Peyer's patch (tissue), 4 donors: ENCODE measurements at places on chromosomes 5 and 9. TPM values are rescaled to one million over a fixed set of nuclear protein-coding genes. Genes with fewer than 3 reads are reported as not detected.

DNA sequence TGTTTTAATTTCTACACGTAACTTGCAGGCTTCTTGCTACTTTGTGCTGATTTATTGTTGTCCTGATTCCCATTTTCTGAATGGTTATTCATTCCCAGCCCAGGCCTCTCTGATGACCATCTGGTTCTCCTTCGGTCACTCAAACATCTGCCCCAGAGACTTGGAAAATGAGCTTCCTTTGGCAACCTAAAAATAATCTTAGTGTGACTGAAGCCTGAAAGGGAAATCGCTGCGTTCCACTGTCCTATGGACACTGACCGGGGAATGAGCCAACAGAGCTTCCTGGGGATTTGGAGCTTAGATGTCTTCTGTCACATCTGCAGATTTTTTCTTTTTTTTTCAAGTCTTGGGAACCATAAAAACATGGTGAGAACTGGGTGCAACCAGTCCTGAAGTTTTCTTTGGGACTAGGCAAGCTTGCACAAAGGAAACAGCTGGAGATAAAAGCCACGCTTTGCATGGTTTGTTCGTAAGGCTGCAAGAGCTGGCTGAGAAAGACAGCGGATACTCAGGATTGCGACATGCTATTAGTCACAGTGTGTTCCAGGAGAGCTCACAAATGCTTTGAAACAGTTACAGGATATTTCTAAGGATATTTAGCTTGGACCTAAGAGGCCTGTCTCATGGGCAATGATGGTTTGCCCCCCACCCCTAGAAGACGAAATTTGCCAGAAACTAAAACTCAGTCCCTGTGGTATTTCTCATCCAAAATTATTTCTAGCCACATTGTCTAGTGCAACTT, 146.2 kb downstream of the GOLPH3 start:
- no peaks in the 10 kb centered on the region for H3K4me1 ChIP-seq
- no peak for DNase-seq
- H3K36me3 ChIP-seq = no peaks in the 10 kb centered on the region
- H3K27ac ChIP-seq = peak overlapping the region; percentile 49
- H3K4me3 ChIP-seq = no peak overlapping the region
- H3K27me3 ChIP-seq = no peaks in the 10 kb centered on the region

- H3K27ac ChIP-seq = no peak overlapping the region
- no peak overlapping the region for H3K4me3 ChIP-seq
- no peak for DNase-seq
- no peaks in the 10 kb centered on the region for H3K27me3 ChIP-seq
These were observed 20.0 kb downstream of the ACTL7B start for GRCh38 chr9:108835831-108836230.

BTNL3 gene
- total RNA-seq = 7.4 TPM

DNA sequence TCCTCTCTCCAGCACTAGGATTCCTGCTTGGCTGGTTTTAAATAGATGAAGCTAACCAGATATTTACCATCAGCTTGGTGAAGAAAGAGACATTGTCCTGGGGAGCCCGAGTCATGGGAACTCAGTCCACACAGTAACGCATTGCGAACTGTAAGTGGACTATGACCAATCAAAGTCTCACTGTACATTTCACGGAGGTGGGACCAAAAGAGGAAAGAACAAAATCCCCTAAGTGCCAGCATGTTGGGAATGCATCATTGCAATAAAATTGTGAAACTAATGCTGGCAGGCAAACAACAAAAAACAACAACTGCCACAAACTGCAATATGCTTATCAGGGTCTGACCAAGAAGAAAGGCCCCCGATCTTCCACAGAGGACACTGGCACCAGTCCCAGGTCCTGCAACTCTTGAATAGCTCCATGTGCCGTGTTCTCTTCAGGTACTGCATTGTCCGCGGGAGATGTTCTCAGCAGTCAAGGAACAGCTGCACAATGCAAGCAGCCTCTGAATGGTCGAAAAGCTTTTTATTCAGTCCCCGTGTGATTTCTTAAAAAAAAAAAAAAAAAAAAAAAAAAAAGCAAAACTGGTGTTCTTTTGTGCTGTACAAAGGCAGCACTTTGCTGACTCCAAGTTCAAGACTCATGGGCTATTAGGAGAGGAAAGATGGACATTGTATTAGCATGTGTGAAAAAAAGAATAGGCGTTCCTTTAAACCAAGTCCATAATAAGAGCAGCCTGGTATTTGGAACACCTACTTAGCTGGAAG, 38.1 kb downstream of the SEMA6A start:
- no peaks in the 10 kb centered on the region for H3K27me3 ChIP-seq
- H3K4me3 ChIP-seq = peak overlapping the region; percentile 44
- H3K4me1 ChIP-seq = peaks cover 4% of the 10 kb centered on the region
- H3K27ac ChIP-seq = peak overlapping the region; percentile 69

GRCh38 chr9:93390953-93391515, 60.5 kb upstream of the FAM120A start:
- no peaks in the 10 kb centered on the region for H3K27me3 ChIP-seq
- DNase-seq = no peak

IRX2 gene
- not detected for total RNA-seq

GRCh38 chr9:89278997-89279739, 31.8 kb upstream of the CKS2 start:
- DNase-seq = no peak
- no peaks in the 10 kb centered on the region for H3K36me3 ChIP-seq
- no peak overlapping the region for H3K27ac ChIP-seq
- no peaks in the 10 kb centered on the region for H3K4me1 ChIP-seq
- H3K4me3 ChIP-seq = no peak overlapping the region

GRCh38 chr5:88883059-88883835, at the start of gene MEF2C:
Gene MEF2C, minus strand, starts transcription at chr5:88883184. Its CDS starts 59,396 bp downstream, at chr5:88823788.
- H3K27me3 ChIP-seq = no peaks in the 10 kb centered on the region
- H3K36me3 ChIP-seq = no peaks in the 10 kb centered on the region
- H3K27ac ChIP-seq = peak within 1 kb of the TSS; percentile 76
- peak; percentile 73 for DNase-seq
- peak within 1 kb of the TSS; percentile 53 for H3K4me3 ChIP-seq

GRCh38 chr5:135435467-135436330, 11.4 kb downstream of the DCANP1 start:
- no peaks in the 10 kb centered on the region for H3K4me1 ChIP-seq
- H3K36me3 ChIP-seq = no peaks in the 10 kb centered on the region
- no peak overlapping the region for H3K27ac ChIP-seq
- peak; percentile 36 for DNase-seq
- no peaks in the 10 kb centered on the region for H3K27me3 ChIP-seq

DNA sequence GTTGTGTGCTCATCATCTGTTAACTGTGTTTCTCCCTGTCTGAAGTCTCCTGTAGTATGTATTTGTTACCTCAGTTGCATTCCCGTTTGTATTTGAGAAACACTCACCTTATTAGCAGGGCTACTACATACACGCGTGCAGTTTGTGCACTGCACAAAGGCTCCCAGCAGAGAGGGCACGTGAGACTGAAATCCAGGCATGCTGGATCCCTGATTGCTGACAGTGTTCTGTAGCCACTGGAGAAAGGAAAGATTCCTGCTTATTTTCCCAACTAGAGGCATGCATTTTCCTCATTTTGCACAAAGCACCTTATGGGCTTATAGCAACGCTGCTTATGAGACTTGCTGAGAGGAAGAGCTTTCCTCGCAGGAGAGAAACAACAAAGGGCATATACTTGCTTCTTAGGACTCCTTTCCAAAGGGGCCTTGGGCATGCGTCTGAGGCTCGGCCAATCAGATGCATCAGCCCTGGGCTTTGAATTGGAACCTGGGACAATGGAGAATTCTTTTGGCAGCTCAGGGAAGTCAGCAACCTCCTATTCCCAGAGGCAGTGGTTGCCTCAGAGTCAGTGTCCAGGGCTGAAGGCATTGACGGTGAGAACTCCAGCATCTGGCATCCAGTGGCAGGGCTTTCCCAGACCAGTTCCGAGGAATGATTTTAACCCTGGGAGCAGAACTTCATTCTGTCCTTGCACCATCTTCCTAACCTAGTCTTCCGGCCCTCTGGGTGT, 9.9 kb upstream of the MEGF10 start:
- no peaks in the 10 kb centered on the region for H3K27me3 ChIP-seq
- DNase-seq = no peak
- H3K36me3 ChIP-seq = no peaks in the 10 kb centered on the region
- no peaks in the 10 kb centered on the region for H3K4me1 ChIP-seq
- H3K27ac ChIP-seq = no peak overlapping the region
- H3K4me3 ChIP-seq = no peak overlapping the region

DNA sequence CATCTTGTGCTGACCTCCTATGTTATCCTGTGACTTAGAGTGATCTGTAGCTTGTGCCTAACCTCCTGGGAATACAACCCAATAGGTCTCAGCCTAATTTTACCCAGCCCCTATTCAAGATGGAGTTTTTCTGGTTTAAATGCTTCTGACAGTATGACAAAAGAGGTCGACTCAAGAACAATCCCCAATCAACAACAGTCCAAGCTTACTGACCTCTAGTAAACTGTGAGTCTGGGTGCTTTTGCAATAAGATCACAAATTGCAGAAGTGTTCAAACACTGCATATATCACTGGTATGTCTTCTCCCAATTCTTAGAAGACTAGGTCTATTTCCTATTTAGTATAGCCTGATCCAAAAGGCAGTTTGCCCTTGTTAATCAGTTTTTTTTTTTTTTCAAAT, 323.5 kb upstream of the PTGER4 start:
- no peak overlapping the region for H3K4me3 ChIP-seq
- no peaks in the 10 kb centered on the region for H3K4me1 ChIP-seq
- H3K27me3 ChIP-seq = no peaks in the 10 kb centered on the region
- no peak for DNase-seq
- no peak overlapping the region for H3K27ac ChIP-seq
- no peaks in the 10 kb centered on the region for H3K36me3 ChIP-seq

DNA sequence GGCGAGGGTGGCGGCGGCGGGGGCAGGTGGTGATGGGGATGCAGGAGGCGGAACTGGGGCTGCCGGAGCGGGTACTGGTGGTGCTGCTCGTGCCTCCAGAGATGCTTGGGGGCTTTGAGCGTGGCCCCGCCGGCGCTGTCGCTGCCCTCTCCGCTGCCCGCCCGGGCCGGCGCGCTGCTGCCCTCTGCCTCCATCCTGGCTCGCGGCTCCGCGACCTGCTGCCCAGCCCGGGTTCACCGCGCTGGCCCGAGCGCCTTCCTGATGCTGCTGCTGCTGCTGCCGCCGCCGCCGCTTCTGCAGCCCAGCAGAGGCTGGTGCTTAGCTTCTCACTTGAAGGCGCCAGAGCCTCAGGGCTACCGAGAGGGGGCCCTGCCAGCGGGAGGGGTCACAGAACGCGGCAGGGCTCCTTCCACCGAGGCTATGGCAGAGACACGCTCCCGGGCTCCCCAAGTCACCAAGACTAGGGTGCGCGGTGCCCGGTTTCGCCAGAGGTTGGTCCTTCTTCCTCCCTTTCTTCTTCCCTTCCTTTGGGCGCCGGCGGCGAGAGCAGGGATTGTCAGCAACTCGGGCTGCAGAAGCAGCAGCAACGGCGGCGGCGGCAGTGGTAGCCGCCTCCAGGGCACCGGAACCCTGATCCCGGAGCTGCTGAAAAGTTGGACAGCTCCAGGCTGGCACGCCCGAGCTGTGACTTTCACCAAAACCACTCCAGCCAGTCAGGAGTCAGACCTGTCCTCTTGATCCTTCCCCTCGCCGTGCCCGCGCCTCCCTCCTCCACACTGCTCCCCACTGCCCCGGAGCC, at the start of gene PDE4D:
Gene PDE4D (minus strand): TSS at position 298 of the 799 bp plus-strand sequence.
- no peaks in the 10 kb centered on the region for H3K4me1 ChIP-seq
- H3K27ac ChIP-seq = no peak within 1 kb of the TSS
- no peaks in the 10 kb centered on the region for H3K36me3 ChIP-seq
- H3K27me3 ChIP-seq = peaks cover 8% of the 10 kb centered on the region
- H3K4me3 ChIP-seq = no peak within 1 kb of the TSS
- peak; percentile 52 for DNase-seq

- H3K27ac ChIP-seq = no peak overlapping the region
- no peaks in the 10 kb centered on the region for H3K36me3 ChIP-seq
- H3K27me3 ChIP-seq = no peaks in the 10 kb centered on the region
- no peak for DNase-seq
- no peaks in the 10 kb centered on the region for H3K4me1 ChIP-seq
- no peak overlapping the region for H3K4me3 ChIP-seq
These were observed 44.5 kb downstream of the SPRY4 start for GRCh38 chr5:142280066-142281007.

IGFBPL1 gene
- not detected for total RNA-seq

DNA sequence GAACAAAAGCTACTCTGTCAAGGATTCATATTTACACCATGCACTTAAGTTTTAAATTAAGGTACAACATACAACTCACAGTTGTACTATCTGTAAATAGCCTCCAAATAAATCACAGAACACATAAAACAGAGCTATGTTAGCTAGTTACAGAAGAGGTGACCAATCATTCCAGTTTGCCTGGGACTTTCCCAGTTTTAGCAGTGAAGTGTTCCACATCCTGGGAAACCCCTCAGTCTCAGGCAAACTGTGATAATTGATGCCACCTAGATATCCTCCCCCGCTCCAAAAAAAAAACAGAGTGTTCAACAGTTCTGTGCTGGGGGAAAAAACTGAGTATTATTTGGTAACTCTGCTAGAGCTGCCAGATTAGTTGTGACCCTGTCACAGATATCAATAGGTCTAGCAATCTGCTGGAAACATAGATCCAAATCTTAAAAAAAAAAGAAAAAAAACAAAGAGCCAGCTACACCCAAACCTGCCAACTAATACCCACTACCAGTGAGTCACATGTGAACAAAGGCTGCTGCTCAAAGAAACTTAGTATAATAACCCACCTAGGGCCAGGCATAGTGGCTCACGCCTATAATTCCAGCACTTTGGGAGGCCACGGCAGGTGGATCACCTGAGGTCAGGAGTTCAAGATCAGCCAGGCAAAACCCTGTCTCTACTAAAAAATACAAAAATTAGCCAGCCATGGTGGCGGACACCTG, 5.7 kb downstream of the TBCA start:
- no peak overlapping the region for H3K27ac ChIP-seq
- peaks cover 15% of the 10 kb centered on the region for H3K4me1 ChIP-seq
- DNase-seq = no peak
- H3K4me3 ChIP-seq = no peak overlapping the region
- H3K27me3 ChIP-seq = no peaks in the 10 kb centered on the region

DNA sequence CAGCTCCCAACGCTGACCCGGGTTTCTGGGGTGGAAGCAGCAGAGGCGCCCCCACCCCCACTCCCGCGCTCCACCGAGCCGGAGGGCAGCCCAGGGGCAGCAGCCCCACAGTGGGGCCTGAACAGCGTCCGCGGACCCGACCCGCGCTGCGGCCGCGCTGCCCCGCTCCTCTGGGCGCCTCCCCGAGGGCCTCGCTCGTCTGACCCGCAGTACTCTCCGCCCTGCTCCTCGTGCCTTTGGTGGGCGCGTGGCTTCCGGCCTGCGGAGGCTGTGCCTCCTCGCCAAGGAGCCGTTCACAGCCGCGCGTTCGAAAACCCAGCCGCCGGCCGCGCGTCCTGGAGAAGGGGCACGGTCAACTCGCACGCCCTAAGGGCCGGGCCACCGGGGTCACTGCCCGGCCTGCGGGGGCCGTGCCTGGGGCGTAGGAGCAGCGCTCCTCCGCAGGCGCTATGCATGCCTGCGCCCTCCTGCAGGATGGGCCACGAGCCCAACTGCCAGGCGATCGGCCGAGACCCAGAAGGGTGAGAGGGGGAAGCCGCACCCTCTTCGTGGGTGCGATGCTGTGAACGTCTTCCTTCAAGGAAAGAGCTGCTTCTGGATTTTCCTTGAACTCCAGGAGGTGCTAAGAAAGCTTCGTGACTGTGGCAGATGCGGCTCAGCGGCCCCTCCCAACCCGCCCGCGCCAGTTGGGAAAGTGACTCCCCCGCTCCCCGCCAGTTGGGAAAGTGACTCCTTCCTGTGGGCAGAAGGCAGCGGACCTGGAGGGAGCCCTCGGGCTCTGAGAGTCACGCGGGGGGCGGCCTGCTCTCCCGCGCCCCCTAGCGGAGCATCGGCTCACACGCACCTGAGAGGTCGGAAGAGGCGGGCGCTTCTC, 82.7 kb downstream of the HSD17B3 start:
- H3K27me3 ChIP-seq = no peaks in the 10 kb centered on the region
- peak overlapping the region; percentile 37 for H3K4me3 ChIP-seq
- no peak overlapping the region for H3K27ac ChIP-seq
- no peaks in the 10 kb centered on the region for H3K36me3 ChIP-seq
